ENCODE measurements at places on chromosomes 2 and 18. TPM values are rescaled to one million over a fixed set of nuclear protein-coding genes. Genes with fewer than 3 reads are reported as not detected.
A peak's percentile ranks its signal among the peaks of the same experiment; 100 is the strongest.

GRCh38 chr2:177679611-177680605 lies 287.3 kb downstream of the AGPS start:
- no peak for DNase-seq

DNA sequence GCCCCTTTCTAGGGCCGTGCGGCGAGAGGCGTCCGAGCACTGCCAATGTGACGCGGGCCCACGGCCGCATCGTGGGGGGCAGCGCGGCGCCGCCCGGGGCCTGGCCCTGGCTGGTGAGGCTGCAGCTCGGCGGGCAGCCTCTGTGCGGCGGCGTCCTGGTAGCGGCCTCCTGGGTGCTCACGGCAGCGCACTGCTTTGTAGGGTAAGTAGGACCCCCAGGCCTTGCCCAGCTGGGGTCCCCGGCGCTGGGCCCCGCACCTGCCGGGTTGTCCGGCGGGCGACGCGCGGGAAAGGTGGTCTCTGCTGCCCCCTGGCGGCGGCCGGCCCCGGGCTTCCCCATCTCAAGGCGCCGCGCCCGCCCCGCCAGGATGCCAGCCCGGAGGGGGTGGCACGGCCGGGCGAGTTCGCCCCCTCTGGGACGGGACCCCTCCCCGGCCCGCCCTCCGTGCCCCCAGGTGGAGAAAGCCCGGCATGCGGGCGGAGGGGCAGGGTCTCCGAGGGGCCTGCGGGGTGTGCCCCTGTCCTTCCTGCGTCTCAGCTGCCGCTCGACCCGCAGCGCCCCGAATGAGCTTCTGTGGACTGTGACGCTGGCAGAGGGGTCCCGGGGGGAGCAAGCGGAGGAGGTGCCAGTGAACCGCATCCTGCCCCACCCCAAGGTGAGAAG lies 1.9 kb downstream of the PRSS56 start:
- DNase-seq, result peak; percentile 79

SLC19A3 gene
- 12.9 TPM for total RNA-seq

MRPL44 gene
- 25.5 TPM for total RNA-seq

TMEM247 gene
- total RNA-seq, result not detected

EPC2 gene
- total RNA-seq, result 17.7 TPM
